ENCODE measurements at places on chromosomes 3 and 15.

DNA sequence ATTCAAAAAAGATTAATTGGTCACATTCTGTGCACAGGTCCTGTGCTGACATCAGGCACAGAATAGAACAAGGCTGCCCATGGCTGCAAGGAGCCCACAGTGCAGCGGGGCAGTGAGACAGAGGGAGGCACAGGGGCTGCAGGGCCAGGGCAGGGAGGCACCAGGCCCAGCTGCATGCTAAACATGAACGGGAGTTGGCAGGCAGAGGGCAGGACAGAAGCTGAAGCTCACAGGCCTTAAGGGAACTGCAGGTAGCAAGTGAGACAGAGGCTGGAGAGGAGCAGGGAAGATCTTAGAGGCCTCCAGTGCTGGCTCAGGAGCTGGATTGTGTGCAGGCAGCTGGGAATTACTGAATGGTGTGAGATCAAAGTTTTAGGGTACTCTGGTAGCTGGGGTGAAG lies 26.2 kb downstream of the IDH3A start:
- DNase-seq = no peak

DNA sequence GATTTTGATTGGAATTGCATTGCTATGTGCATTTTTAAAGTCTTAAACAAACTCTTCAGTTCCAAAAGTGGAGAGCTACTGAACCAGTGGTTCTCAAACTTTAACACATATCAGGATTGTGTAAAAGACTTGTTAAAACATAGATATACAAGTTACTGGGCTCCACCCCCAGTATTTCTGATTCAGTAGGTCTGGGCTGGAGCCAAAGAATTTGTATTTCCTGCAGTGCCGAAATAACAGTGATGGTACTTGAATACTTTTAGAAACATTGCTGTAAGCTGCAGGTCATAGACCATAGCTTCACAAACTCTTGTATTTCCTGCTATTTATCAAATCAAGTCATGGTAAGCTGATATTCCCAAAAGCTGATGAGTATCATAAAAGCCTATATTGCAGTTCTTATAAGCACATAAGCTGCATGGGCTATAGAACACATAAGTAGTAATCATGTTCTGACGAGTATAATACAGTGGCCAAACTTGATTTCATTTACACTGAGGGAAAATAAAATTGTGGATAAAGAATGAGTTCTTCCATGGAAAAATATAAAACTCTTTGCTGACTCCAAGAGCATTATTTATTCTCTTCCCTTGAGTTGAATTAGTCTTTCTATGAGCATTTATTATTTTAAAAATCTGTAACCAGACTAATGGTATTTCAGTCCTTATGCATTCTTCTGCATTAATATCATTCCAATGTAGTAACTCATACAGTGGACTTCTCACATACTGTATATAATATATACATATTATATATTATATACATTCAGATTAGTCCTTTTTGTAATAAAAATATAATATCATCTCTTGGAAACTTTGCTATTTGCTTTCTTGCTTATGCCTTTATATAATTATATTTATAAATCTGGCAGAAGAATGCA lies 550.5 kb upstream of the AGTR1 start:
- DNase-seq = no peak

GRCh38 chr3:107044677-107045076 lies 332.6 kb upstream of the CCDC54 start:
- no peak for DNase-seq

DNA sequence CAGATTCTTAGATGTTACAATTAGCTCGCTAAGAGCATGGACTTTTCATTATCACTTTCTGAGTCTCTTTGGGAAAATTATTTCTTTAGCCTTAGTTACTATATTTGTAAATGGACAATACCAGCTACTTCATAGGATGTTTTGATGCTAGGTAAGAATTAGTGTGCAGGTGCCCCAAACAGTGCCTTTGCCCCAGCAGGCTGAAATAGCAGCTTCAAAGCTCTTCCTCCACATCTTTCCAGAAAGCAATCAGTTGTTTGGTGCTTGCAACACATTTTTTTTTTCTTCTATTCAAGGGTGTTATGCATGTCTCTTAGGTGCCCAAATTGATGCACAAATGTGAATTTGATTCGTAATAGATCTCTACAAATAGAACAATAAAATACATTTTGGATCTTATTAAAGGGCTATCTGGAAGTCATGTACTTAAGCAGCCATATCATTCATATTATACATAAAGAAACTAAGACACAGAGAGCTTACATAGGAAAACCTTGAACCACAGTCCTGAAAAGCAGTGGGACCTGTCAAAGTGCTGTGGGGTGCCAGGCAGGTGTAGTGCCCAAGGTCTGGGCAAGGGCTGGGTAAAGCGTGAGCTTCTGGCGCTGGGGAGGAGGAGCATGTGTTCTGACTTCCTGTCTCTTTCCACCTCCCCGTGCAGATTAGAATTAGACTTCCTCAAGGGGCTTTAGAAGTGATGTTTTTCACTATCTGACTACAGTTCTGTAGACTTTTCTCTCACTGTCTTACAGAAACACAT lies 62.9 kb downstream of the FNDC3B start:
- DNase-seq = no peak

GRCh38 chr3:111621535-111621934 lies 26.4 kb upstream of the ZBED2 start:
- DNase-seq = peak; percentile 26

DNA sequence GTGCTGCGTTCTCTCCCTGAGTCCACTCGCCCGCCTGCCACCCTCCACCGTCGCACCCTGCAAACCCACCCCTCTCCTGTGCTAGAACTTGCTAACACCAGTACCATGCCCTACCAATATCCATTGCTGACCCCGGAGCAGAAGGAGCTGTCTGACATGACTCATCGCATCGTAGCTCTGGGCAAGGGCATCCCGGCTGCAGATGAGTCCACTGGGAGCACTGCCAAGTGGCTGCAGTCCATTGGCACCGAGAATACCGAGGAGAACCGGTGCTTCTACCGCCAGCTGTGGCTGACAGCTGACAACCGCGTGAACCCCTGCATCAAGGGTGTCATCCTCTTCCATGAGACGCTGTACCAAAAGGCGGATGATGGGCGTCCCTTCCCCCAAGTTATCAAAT lies 4.9 kb upstream of the ALAS1 start:
- DNase-seq = no peak

DNA sequence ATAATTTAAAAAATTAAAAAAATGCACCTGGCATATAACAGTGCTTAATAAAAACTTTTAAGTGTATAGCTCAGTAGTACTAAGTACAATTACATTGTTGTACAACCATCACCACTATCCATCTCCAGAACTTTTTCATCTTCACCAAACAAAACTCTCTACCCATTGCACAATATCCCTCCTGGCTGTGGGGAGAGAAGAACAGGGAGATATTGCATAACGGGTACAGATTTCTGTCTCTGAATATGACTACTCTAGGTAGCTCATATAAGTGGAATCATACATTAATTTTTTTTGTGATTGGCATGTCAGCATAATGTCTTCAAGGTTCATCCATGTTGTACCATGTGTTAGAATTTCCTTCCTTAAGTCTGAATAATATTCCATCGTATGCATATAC lies 91.0 kb upstream of the PLAAT1 start:
- no peak for DNase-seq

GRCh38 chr3:31729573-31729972 lies 196.8 kb downstream of the STT3B start:
- DNase-seq = no peak

GRCh38 chr15:35484231-35484945 lies 61.6 kb downstream of the DPH6 start:
- DNase-seq = no peak

- DNase-seq = no peak
These were observed 4.0 kb upstream of the PTH1R start for GRCh38 chr3:46873521-46873920.

DNA sequence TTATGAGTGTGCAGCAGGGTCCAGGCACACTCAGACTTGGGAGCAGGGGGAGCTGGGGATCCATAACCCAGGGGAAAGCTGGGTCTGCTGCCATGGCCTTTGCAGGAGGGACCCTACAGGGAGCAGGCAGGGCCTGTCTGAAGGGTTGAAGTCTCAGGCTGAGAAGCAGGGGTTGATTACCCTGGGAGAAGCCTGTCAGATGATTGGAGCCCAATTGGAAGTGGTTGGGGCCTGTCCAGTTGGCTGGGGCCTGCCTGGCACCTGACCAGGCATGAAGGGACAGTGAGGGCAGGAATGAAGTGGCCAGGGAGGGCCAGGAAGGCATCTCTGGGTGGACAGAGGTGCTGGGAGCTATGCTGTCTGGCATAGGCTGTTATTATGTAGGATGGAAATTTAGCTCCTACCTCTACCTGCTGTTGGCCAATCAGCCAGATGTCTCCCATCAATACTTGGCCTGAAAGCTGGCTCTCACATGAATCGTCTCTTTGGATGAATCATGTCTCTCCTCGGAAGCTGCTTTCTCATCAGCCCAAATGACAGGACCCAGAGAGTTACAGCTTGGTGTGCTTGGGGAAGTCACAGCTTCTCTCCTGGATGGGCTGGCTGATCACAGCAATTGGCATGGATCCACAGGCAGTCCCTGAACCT lies 27.4 kb upstream of the SLCO2A1 start:
- DNase-seq = no peak

DNA sequence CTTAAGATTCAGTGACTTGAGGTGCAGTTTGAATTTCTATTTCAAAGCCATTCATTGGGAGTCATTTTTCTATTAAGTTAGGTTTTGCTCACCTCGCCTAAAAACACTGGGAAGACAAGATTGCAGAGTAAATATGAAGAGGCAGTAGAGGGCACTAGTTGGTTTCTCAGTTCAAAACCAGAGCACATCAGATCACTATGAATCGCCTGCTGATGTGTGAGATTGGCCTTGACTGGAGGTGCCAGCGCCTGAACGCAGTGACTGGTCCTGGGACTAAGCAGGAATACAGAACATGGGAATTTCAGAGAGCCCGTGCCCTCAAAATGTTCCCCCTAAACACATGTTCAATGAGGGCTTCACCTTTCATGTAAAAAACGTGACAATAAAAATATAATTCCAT lies 229.0 kb downstream of the ITPR1 start:
- peak; percentile 53 for DNase-seq

- DNase-seq = no peak
These were observed 430.6 kb downstream of the MECOM start for GRCh38 chr3:169232863-169233262.

GRCh38 chr3:191260431-191261303 lies 61.6 kb downstream of the OSTN start:
- peak; percentile 86 for DNase-seq

GRCh38 chr3:45409369-45409768 lies 21.0 kb downstream of the LARS2 start:
- no peak for DNase-seq
